ENCODE measurements at places on chromosomes 12 and 14. TPM values are rescaled to one million over a fixed set of nuclear protein-coding genes. Genes with fewer than 3 reads are reported as not detected.

DNA sequence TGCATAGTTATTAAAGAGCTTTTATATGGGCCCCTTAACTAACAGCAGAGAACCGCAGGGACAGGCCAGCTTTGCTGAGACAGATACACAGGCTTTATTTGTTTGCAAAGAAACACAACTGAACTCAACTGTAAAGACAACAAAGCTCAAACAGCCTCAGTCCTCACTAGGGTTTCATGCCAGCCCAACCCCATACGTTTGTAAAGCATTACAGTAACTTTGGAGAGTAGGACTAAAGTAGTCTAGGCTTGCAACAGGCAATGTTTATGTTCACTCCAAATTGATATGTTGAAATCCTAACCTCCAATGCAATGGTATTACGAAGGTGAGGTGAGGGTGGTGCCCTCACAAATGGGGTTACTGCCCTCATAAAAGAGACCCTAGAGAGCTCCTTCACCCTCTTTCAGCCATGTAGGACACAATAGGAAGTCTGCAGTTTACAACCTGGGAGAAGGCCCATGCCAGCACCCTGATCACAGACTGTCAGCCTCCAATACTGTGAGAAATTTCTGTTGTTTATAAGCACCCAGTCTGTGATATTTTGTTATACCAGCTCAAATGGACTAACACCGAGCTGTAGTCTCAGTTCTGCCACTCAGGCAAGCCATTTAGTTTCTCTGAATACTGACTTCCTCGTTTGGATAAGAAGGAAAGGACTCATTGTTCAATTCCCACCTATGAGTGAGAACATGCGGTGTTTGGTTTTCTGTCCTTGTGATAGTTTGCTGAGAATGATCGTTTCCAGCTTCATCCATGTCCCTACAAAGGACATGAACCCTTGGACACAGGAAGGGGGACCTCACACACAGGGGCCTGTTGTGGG is 35.2 kb downstream of the PPM1H start:
- DNase-seq: no peak

DNA sequence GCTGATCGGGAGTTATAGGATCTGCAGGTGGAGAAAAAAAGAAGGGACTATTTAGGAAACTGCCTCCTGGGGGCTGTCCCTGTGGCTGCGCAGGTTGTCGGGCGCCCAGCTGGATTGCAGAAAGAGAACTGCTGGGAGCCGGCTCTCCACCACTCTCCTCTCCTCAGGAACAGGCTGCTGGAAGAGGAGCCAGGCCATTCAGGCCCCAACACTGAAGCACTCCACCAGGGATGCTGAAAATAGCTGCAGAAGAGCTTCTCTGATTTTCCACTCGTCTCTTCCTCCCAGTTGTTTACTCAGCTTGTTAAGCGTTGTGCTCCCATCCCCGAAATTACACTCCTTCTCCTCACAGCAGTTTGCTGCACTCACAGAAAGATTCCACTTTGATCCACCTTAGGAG is 347.3 kb downstream of the GLT1D1 start:
- DNase-seq: no peak

DNA sequence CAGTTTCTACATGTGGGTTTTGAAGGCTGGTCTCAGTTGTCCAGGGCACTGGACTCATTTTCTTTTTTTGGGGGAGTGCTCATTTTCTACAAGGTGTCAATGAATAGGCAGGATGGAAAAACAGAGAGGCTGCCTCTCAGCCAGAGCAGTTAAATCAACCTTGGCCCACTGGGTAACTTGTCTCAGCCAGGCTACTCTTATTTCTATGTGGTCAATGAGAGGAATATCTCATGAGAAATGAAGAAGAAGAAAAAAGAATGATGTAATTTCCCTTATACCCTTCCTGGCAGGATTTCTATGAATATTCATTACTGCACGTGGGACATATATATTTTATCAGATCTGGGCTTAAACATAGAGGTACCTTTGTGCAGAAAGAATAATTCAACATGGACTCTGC is 155.2 kb upstream of the E2F7 start:
- DNase-seq: peak; percentile 3

DNA sequence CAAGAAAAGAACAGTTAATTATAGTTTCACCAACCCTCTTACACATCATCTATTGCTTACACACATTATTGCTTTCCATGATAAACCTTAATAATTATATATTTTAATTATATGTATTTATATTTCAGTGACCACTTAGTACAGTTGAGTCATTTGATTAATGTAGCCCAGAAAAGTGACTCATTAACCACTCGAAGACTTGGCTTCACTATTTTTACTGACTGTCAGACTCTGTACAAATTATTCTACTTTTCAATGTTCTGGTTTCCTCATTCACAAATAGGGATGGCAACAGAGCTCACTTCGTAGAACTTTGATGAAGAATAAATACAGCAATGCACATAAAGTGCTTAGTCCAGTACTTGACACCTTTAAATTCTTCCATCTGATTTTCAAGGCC is 98.3 kb downstream of the CFAP54 start:
- peak; percentile 81 for DNase-seq

GRCh38 chr12:104570174-104570907 is 113.6 kb downstream of the CHST11 start:
- no peak for DNase-seq

DNA sequence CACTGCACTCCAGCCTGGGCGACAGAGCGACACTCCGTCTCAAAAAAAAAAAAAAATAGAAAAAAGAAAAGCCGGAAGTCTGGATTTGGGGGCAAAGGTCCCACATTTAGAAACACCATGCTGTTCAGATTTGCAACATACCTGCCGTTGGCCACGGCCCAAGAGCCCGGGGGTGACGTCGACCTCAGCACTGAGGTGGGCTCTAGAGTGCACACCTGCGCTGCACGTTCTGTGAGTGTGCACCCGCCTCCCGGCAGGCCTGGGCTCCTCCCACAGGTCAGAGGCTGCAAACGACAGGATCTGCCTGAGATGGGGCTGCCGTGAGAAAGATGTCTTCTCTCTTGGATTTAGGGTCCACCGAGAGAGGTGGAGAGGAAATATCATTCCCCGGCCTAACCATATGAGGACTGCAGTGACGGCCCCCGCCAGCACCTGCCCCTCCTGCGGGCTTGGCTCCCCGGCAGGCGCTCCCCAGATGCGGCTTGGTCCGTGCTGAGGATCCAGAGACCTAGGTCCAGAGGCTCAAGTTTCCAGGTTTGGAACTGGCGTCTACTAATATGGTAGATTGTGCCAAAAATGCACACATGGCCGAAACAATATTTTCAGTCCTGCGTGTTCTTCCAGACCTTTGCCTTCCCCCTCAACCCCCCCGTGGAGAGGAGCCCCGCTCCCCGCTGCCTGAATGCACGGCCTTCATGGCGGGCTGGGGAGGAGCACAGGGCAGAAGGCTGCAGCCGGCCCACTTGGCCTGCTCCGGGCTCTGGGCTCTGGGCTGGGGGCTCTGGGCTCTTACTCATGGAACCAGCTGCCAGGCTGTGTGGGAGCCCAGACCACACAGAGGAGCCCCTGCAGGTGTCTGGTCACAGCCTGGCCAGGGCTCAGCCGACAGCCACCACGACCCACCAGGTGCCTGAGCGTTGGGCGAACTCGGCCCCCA is 58.8 kb upstream of the FBRSL1 start:
- no peak for DNase-seq

DNA sequence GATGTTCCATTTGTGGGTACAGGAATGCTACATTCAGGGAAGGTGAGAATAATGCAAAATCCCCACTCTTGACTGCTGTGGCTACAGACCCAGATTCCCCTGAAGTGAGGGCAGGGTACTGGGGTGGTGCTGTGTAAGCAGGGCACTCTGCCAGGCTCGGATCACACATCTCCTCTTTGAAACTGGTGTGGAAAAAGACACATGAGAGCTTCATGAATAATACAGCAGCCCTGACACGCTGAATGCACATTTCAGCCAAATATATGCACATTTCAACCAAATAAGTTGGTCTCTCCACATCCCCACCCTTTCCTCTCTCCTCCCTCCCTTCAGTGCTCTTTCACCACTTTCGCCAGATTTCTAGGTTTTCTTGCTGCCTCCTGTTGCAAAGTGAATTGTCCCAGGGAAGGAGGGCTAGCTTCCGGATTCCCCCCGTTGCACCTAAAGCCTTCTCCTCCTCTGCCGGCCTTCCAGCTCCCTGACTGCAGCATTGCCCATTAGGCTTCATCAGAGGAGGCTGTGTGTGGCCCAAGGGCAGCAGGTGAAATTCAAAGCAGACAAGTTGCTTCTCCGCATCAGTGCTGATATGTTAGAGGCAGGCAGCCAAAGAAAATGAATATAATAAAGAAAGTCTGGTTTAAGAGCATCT is 118.2 kb upstream of the TMCC3 start:
- DNase-seq: peak; percentile 27

DNA sequence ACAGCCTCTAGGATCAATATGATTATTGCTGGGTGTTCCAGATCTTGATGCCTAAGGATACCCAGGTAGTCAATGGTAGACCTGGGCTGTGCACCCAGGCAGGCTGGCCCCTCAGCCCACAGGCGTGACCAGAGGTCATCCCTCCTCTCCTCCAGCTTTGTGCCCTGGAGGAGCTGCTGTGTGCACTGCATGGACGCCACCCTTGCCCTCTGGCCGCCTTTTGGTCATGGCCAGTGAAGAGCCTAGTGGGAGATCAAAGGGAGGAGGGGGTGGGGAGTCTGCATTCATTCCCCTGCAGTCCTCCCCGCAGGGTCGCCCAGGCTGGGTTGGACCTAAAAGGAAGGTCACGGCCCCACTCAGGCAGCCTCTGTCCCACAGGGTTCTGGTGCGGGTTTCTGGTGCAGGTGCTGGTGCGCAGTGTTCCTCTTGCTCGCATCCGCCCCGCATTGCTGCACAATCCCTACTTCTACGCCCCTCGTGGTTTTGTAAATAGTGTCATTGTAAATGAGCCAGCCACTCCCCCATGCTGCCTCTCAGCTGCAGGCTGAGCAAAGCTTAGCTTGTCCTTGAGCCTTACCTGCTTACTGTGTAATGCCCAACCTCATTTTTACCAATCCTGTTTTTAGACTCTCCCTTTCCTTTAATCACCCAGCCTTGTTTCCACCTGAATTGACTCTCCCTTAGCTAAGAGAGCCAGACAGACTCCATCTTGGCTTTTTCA is 55.3 kb downstream of the PSMA6 start:
- no peak for DNase-seq

Gene CLEC9A
- total RNA-seq: not detected

Gene ETNK1
- 56.1 TPM for total RNA-seq

Data from fibroblast of lung (primary cell).